ENCODE measurements at places on chromosomes 7 and 10. TPM values are rescaled to one million over a fixed set of nuclear protein-coding genes. Genes with fewer than 3 reads are reported as not detected.

The AGFG2 gene
- total RNA-seq: 55.4 TPM

The DLD gene
- 121 TPM for total RNA-seq

The CTAGE8 gene
- 1.9 TPM for total RNA-seq

The TSPAN12 gene
- total RNA-seq: not detected

The MRC1 gene
- 0.06 TPM for total RNA-seq

The MYH16 gene
- not detected for total RNA-seq

The TFEC gene
- 0.14 TPM for total RNA-seq

The TFPI2 gene
- not detected for total RNA-seq

The UNCX gene
- total RNA-seq: not detected

The CPA2 gene
- total RNA-seq: 0.16 TPM

The ITPRID1 gene
- total RNA-seq: not detected

The PNLIPRP2 gene
- not detected for total RNA-seq

The TMEM139 gene
- total RNA-seq: 2.3 TPM

The CADPS2 gene
- total RNA-seq: not detected

The CDH23 gene
- 1.4 TPM for total RNA-seq

The PNLIP gene
- total RNA-seq: not detected

The AASS gene
- total RNA-seq: 1.5 TPM

The CCDC3 gene
- 0.14 TPM for total RNA-seq

The MYO3A gene
- 0.74 TPM for total RNA-seq

The OR2A1 gene
- total RNA-seq: not detected

The PPP1R9A gene
- total RNA-seq: 0.16 TPM

The SPDYE2B gene
- total RNA-seq: not detected

The UFSP1 gene
- total RNA-seq: 1.7 TPM

The TRIL gene
- not detected for total RNA-seq

The NRG3 gene
- total RNA-seq: not detected

The NODAL gene
- total RNA-seq: not detected

The TMEM184A gene
- total RNA-seq: 0.22 TPM

The SUN3 gene
- total RNA-seq: not detected

The LRRD1 gene
- total RNA-seq: not detected

The CHRM2 gene
- total RNA-seq: not detected

All from activated naive CD8-positive, alpha-beta T cell treated with anti-CD3 and anti-CD28 coated beads for 36 hours (primary cell).